ENCODE measurements at places on chromosomes 13 and 19. TPM values are rescaled to one million over a fixed set of nuclear protein-coding genes. Genes with fewer than 3 reads are reported as not detected.
A peak's percentile ranks its signal among the peaks of the same experiment; 100 is the strongest.

Gene GET3
- 56.8 TPM for total RNA-seq

Gene SCN1B
- 1.2 TPM for total RNA-seq

Gene GGN
- total RNA-seq, result 0.15 TPM

Gene MEF2B
- total RNA-seq, result not detected

DNA sequence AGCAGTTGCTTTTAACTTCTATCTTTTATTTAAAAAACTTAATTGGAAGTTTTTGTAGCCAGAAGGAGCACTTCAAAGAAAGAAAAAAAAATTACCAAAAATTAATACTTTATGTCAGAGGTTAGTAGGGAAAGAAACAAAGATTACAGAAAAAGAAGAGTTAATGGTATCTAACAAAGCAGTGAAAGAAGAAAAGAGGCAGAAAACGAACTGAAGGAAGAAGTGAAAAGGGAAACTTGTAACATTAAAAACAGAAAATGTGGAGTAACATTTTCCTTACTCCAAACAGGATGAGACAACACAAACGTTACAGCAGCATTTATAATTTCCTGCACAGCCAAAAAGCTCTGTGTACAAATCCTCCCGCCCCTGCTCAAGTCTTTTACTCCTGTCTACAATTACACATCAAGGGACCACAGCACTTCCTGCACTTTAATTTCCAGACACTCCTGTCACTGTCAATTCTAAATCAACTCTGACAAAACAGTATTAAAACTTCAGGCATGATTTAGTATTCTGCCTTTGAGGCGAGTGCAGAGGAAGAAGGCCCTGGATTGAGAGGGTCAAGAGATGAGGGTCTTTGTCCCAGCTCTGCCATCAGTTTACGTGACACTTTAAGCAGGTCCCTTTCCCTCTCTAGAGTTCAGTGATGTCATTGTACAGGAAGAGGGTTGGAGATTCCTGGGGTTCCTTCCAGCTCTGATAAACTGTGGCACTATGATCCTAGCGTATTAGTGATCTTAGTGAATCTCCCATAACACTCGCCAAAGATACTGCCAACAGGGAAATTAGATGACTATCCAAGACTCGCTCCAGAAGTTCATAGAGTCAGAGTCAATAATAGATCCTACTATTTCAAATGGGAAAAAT lies 53.2 kb upstream of the LSM14A start:
- no peaks in the 10 kb centered on the region for H3K4me1 ChIP-seq
- no peak overlapping the region for H3K27ac ChIP-seq
- H3K36me3 ChIP-seq, result no peaks in the 10 kb centered on the region
- peaks cover 33% of the 10 kb centered on the region for H3K27me3 ChIP-seq

DNA sequence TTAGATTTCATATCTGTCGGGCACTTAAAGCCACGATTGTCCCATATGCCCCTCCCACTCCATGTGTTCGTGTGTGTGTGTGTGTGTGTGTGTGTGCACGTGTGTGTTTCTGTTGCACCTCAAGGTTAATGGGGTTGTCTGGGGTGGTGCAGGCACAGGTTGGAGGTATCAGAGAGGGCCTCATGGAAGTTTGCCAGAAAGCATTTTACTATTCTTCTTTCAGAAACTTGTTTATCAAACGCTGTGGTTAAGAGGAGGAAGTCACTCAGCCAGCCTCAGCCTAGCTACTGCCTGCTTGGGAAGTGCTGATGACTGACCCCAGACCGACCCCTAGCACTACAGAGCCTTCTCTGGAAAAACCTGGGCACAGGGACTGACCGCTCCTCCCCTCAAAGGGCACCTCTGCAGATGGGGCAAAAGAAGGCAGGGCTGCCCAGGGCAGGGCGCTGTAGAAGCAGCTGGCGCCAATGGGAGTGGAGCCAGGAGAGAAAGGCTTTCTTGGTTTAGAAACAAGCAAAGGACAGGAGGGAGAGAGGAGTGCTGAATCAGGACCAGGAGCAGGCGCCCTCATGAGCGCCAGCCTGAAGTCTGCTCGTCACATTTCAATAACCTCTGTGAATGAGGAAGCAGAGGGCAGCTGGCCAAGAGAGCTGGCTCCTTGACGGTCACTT lies 3.9 kb downstream of the SIAH3 start:
- H3K36me3 ChIP-seq, result no peaks in the 10 kb centered on the region
- H3K4me3 ChIP-seq, result no peak overlapping the region
- DNase-seq, result no peak
- peaks cover 18% of the 10 kb centered on the region for H3K4me1 ChIP-seq
- H3K27me3 ChIP-seq, result no peaks in the 10 kb centered on the region
- H3K27ac ChIP-seq, result no peak overlapping the region

DNA sequence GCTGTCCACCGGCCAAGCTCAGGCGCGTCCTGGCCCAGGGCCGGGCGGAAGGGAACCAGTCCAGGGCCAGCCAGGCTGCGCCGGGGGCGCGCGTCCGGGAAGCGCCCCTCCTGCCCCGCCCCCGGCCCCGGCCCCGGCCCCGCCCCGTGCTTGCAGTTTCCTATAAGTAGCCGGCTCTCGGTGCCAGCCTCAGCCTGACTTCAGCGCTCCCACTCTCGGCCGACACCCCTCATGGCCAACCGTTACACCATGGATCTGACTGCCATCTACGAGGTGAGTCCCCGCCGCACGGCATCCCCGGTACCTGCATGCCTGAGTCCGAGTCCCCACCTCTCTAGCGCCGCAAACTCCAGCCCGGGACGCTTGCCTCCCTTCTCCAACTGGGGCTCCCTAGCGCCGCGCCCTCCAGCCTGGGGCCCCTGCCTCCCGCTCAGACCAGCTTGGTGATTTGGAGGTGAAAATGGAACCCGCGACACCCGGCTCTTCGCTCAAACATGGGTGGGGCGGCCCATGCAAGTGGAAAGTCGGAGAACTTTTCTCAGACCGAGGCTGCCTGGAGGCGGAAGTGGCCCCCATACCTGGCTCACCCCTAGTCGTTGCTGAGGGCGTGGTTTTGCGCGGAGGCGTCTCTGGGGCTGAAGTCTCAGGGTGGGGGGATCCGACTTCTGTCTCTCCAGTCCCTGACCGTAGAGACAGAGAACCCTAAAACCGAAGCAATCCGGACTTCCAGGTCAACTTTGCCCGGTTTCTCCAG lies at the start of gene ZFP36:
Gene ZFP36, plus strand, starts transcription at position 192 of the 754 bp plus-strand sequence. Its CDS starts 58 bp downstream, at position 250.
- no peaks in the 10 kb centered on the region for H3K27me3 ChIP-seq
- DNase-seq, result peak; percentile 58
- peaks cover 11% of the 10 kb centered on the region for H3K36me3 ChIP-seq
- H3K4me3 ChIP-seq, result peak within 1 kb of the TSS; percentile 82
- H3K4me1 ChIP-seq, result peaks cover 52% of the 10 kb centered on the region

GRCh38 chr19:42124386-42124901 lies 7.8 kb downstream of the POU2F2 start:
- H3K4me3 ChIP-seq, result no peak overlapping the region
- H3K36me3 ChIP-seq, result no peaks in the 10 kb centered on the region
- H3K27ac ChIP-seq, result no peak overlapping the region
- DNase-seq, result no peak
- H3K27me3 ChIP-seq, result no peaks in the 10 kb centered on the region

GRCh38 chr13:25172303-25172630 lies 179 bp upstream of the AMER2 start:
- no peaks in the 10 kb centered on the region for H3K36me3 ChIP-seq
- peaks cover 20% of the 10 kb centered on the region for H3K27me3 ChIP-seq
- H3K27ac ChIP-seq, result no peak overlapping the region
- no peak overlapping the region for H3K4me3 ChIP-seq
